ENCODE measurements at places on chromosomes 1 and 21.

DNA sequence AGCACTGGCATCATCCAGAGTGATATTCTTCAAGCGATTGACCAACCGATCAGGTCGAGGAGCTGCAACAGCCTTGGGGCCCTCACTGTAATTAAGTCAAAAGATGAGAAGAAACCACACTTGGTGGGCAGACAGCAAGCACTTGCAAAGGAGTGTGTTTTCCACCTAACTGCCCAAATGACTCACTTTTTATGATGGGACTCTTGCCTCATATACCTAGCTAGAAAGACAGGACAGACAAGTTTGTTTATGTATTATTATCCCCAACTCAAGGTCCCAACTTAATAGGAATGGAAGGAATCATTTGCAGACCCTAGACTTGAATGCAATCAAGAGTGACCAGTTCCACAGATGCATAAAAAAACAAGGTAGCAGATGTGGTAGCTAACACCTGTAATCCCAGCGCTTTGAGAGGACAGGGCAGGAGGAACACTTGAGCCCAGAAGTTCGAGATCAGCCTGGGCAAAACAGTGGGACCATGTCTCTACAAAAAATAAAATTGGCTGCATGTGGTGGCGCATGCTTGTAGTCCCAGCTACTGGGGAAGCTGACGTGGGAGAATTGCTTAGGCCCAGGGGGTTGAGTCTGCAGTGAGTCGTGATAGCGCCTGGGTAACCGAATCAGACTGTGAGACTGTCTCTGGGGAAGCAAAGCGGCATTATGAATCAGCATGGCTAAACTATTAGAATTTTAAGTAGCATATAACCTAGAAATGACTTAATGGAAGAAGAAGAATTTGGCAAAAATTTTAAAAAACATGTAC lies 2.3 kb upstream of the NRAS start:
- no peak for DNase-seq

DNA sequence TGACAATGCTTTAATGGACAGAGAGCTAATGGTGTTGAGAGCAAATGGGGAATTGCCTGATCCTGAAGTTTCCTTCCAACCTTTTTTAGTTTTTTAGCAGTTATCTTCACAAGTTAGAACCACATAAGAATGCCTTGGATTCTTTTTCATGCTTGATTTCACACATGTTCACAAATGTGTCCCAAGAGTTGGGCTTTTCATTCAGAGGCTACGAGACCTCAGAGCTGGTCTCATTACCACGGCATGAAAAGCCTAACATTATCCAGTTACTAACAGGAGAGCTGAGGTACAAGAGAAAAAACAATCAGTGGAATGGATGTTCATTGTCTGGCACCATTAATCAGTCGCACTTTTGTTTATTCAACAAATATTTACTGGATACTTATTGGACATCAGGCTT lies 340.6 kb downstream of the ZNF326 start:
- DNase-seq = no peak

DNA sequence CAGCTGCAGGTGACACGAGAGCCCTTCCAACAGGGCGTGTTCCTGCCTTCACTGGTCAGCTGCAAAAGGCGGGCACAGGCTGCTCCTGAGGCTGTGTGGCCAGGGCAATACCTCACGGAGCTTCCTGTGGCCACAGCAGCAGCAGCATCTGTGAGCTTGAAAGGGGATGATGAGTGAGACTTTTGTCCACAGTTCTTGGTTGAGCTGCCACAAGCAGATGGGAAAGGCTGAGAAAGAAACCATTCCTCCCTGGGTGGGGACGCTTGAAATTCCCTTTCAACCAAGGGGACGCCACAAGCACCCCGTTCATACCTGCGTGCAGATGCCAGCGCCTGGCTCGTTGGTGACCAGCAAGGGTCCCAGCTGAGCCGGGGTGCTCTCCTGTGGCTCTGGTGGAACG lies 37.6 kb downstream of the B3GALT5 start:
- DNase-seq = no peak

DNA sequence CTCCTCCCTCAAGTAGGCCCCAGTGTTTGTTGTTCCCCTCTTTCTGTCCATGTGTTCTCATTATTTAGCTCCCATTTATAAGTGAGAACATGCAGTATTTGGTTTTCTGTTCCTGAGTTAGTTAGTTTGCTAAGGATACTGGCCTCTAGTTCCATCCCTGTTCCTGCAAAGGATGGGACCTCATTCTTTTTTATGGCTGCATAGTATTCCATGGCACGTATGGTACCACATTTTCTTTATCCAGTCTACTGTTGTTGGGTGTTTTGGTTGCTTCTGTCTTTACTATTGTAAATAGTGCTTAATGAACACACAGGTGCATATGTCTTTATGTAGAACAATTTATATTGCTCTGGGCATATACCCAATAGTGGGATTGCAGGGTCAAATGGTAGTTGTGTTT lies 232.9 kb downstream of the TPR start:
- no peak for DNase-seq

DNA sequence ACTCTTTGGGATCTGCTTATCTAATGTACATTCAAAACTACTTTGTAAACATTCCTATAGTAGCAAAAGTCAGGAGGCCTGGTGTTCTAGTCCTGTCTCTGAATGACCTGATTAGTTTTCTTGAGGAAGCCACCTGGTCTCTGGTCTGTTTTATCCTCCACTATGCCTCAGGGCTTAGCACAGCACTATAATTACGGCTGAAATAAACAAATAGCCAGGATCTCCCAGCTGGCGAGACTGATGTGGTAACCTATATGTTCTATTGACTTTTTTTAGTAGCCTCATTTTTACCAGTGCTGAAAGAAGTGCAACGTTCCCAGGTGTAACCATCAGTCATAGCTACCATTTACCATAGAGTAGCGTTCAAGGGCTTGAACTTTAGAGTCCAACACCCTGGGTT lies 24.2 kb upstream of the RPL11 start:
- no peak for DNase-seq

DNA sequence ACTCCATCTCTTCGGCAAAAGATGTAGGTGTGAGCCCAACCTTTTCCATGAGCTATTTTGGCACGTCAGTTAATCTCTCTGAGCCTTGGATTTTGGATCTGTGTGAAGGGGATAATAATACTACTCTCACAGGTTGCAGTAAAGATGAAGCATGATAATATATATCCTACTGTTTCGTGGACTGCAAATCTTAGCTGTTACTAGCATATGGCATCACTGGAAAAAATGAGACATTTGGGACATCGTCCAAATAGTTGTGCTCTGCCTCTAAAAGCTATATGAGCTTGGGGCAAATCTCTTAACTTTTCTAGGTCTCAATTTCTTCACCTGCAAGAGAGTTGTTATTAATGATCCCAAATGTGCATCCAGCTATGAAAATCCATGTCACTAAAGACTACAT lies 147.4 kb upstream of the ZRANB2 start:
- no peak for DNase-seq

- DNase-seq = no peak
Observed at GRCh38 chr1:243964915-243965314, 86.2 kb upstream of the ZBTB18 start.

- DNase-seq = no peak
Observed at GRCh38 chr1:19164274-19165015, 45.6 kb downstream of the UBR4 start.

- DNase-seq = no peak
Observed at GRCh38 chr1:48649880-48650279, 126.8 kb downstream of the BEND5 start.

- no peak for DNase-seq
Observed at GRCh38 chr1:78831731-78832360, 174.7 kb downstream of the ADGRL4 start.

DNA sequence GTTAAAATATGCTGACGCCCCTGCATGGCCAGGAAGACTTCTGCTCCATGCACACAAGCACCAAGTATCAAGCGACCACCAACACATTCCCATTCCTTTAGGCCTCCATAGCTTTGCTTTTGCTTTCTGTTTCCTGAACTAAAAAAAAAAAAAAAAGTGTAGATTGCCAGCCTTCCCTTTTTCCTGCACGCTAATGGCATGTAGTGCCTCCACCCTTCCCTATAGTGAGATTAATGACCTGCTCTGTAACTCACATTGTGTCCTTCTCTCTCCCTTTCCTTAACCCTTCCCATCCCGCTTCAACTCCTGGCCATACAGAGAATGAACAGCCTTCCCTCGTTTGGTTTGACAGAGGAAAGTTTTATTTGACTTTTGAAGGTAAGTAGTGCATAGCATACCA lies 57.1 kb upstream of the DYNLT5 start:
- no peak for DNase-seq

Measured in muscle of back (tissue), 13 donors.